Right ventricle myocardium superior (tissue), 1 donor: ENCODE measurements at places on chromosomes 4 and X. TPM values are rescaled to one million over a fixed set of nuclear protein-coding genes. Genes with fewer than 3 reads are reported as not detected.

- peak; percentile 91 for DNase-seq
These were observed at the start of gene RASL11B for GRCh38 chr4:52861879-52862616. Gene RASL11B (plus strand): TSS chr4:52862317. CDS start chr4:52862508, 191 bp downstream.

GRCh38 chr4:66048861-66049260 lies 378.6 kb upstream of the EPHA5 start:
- no peak for DNase-seq

GRCh38 chr4:37631551-37631950 lies 54.6 kb downstream of the RELL1 start:
- peak; percentile 74 for DNase-seq

DNA sequence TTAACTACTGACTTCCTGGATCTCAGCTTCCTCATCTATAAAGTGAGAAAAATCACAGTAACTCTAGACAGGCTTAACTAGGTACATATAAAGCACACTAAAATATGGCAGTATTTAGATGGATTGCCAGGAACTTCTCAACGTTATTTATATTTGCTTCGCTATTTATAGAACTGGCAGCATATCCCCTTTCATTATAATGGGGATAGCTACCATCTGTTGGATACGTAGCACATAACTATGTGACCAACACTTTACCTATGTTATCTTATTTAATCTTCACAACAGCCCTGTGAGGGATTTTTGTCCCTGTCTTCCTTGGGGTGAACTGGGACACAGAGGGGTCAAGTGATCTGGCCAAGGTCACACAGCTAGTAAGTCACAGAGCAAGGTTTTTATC lies 64.6 kb downstream of the ENPEP start:
- DNase-seq: no peak

The FMR1NB gene
- total RNA-seq: not detected

DNA sequence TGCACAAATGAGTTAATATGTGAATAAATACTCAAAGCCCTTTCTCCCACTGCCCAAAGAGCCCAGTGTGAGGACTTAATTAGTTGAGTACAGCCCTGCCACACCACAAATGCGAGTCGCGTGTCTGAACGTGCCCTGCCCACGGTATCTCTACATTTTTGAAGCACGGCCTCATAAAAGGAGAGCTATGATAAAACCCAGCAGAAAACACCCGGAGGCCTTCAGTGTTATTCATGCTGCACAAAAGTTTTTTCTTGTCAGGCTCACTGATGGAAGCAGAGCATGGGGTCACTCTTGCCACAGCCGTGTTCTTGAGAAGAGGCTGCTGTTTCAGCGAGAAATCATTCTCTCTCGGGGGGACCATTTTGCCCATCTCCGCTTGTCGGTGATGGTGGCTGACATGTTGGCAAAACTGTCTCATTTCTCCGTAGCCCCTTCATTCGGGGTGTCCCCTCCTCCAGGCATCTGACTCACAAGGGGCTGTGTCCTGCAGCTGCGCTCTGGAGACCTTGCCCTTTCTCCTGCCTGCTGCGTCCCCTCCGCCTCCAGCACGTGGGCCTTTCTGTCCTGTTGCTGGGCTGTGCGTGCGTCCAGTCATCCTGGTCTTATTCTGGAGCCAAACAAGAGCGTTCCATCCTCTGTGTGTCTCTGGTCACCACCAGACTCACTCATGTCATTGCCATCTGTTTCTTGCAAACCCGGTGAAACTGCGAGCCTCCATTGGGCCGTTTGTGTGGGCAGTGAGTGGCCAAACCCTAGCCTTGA lies 88.8 kb downstream of the SORCS2 start:
- DNase-seq: no peak

DNA sequence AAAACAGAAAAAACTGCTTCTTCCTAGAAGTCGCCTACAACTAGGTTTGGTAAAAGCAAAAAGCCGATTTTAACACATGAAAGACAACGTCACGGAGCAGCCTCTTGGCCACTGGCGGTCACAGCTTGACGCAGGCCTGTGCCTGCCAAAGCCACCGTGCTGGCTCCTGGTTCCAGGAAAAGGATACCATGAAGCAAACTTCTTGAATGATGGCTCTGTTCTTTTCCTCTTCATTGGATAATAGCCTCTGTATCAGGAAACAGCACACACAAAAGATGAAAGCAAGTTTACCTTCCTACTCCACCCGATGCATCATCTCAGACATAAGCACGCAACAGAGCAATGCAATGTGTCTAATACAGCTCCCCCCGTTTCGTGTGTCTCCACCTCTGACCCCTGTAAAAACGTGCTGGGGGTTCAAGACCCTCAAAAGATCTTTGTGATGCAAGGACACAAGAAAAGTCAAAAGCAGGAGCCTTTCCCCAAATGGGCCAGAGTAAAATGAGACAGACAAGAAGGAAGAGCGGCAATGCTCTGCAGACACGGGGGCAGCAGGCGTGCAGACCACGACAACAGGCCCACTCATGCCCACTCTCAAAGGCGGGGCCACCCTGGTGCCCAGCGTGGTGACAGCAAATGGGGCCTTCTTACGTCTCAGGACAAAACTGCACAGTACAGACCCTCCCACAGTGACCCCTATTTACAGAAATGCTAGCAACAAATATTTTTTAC lies 19.4 kb downstream of the GAK start:
- peak; percentile 19 for DNase-seq

- DNase-seq: no peak
These were observed 383.4 kb upstream of the FGF13 start for GRCh38 chrX:139094671-139095592.

DNA sequence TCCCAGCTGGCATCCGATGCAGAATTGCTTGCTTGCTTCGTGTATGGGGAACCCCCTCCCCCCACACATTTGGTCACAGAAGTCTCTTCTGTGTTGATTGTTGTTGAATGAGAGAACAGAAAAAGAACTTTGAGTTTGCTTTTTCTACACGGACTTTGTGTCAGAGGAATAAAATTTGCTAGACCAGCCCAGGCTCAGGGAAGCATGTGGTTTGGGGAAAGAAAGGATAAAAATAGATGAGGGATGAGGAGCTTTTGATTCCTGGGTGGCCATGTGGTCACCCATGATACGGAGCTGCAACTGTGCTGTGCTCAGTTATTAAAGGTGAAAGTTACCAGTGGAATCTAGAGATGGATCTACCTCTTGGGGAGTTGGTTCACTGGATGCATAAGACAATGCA lies 34.2 kb upstream of the ESX1 start:
- DNase-seq: no peak

The PPP1R2C gene
- not detected for total RNA-seq

- no peak for DNase-seq
These were observed 57.2 kb downstream of the CPZ start for GRCh38 chr4:8649631-8650361.

DNA sequence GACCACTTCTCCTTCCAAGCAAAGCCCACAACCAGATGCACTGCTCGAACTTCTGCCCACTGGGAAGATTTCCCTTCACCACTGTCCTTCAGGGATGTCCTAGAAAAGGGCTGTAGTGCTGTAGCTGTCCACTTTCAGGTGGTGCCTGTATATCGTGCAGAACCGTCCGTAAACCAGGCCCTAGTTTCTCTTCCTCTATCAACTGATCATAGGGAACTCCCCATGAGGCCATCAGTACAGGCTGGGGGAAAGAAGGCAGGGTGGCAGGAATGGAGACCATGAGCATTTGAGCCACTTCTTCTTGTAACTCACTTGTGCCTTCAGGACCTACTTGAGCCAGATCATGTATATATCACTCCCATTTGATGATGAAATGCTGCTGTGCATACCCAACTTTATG lies 57.3 kb upstream of the FAM9B start:
- no peak for DNase-seq

The CFP gene
- total RNA-seq: 2.6 TPM

The EREG gene
- total RNA-seq: not detected

The ADAMTS3 gene
- 0.27 TPM for total RNA-seq

DNA sequence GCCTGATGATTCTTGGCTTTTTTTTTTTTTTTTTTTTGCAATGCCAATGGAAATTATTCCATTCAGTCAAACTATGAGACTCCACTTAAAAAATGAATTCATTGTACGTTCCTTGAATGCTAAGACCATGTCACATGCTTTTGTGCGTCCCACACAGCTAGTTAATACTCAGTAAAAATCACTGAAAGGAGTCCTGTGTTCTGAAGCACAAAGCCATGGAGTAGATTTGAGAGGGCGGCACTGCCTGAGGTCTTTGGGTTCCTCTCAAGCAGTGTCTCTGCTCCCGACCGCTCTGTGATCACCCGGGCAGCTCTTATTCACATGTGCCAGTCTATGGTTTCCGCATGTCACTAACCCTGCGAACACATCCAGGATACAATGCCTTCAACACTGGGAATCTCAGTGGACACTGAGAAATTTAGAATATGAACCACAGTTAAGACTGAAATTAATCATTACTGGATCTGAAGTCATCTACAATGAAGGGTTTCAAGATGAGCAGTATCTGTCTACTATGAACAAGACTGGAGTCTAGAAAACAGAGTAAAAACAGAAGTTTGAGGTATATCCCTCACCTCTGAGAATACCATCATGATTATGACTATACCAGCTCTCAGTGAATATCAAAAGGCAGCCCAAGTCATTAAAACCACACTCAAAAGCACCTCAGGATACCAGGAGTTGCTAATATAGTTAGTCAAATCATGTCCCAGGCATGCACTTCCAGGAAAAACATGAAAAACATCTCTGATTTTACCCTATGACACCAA lies 193.0 kb downstream of the MGST2 start:
- no peak for DNase-seq

The NKAP gene
- 3.6 TPM for total RNA-seq

DNA sequence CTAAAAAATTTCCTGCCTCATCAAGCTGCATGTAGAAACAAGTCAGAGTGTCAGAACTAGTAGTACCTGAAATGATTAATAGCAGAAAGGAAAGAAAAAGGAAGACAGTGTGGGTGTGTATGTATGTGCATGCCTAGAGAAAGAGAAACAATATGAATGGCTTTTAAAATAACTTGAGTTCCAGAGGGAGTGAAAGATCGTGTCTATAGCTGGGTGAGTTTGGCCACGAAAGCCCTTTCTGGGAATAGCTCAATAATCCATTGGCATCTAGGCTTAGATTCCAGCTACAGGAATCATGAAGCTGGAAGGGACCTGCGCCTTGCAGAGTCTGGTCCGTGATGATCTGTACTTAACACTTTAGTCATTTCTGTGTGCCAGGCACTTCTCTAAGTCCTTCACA lies 195.6 kb downstream of the RAPGEF2 start:
- DNase-seq: no peak

- DNase-seq: no peak
These were observed 97.1 kb upstream of the MAML3 start for GRCh38 chr4:140250989-140251552.

The N4BP2 gene
- 3.9 TPM for total RNA-seq

The SLC6A14 gene
- not detected for total RNA-seq

GRCh38 chrX:19875050-19875431 lies 12.4 kb downstream of the SH3KBP1 start:
- peak; percentile 29 for DNase-seq

GRCh38 chr4:153061971-153062370 lies 125.8 kb downstream of the FHDC1 start:
- DNase-seq: no peak

The INPP4B gene
- 10.7 TPM for total RNA-seq

GRCh38 chrX:151099001-151099400 lies 77.4 kb upstream of the GPR50 start:
- no peak for DNase-seq

GRCh38 chrX:431056-431455 lies 44.3 kb upstream of the PPP2R3B start:
- DNase-seq: no peak

The FGF16 gene
- not detected for total RNA-seq

The HTRA3 gene
- total RNA-seq: 123 TPM

GRCh38 chrX:3435057-3435456 lies 88.6 kb upstream of the MXRA5 start:
- no peak for DNase-seq

- no peak for DNase-seq
These were observed 77.0 kb upstream of the SPRY1 start for GRCh38 chr4:123319639-123320038.

DNA sequence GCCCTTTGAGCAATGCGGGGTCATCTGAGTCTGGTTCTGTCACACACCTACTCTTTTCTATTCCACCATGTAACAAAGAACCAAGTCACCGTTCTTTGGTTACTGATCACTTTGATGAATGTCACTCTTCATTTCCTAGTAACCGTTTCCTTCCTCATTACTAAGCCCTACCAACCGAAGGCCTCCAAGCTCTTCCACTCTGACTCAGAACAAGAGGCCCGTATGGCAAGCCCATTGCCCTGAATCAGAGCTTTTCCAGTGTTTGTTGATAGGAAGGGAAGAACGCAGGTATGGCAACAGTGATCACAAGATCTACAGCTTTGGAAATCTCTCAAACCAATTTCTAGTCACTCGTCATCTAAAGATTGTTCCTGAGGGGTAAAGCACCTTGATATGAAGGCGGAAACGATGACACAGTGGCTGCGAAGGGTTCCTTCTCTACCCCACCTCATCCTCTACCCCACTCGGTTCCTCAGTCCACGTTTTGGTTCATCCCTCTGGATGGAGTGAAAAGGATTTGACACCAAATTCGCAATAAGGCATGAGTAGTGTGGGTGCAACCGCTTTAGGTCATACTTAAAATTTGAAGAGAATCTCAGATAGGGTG lies 28.0 kb upstream of the CD40LG start:
- DNase-seq: no peak

- DNase-seq: no peak
These were observed 143.5 kb downstream of the QDPR start for GRCh38 chr4:17368408-17368807.

The FOXP3 gene
- not detected for total RNA-seq

GRCh38 chrX:11196476-11196875 lies 85.3 kb downstream of the HCCS start:
- no peak for DNase-seq

DNA sequence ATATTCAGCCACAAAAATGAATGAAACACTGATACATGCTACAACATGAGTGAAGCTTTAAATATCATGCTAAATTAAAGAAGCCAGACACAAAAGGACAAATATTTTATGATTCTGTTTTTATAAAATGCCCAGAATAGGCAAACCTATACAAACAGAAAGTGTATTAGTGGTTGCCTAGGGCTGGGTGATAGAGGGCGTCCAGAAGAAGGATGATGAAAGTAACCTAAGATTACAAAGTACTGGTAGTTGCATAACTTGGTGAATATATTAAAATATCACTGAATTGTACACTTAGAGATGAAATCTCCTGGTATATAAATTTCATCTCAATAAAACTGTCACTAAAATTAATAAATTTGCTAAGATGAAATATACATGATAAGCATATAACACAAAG lies 67.5 kb downstream of the FBXW7 start:
- DNase-seq: no peak

DNA sequence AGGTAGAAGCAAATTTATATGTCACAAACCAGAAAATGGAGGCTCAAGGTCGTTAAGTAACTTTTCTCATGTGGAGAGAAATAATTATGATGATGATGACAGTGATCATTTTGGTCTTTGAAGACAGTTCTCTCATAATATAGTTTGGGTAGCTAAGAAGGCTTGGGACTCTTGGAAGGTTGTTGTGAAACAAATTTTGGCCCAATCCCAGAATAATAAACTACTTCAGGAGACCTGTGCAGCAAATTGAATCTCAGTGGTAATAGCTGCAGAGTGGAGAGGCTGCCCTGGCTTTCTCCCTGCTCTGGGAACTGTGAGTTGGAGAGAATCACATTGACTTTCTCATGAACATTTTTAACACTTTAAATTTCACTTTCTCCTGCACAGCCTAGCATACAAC lies 217.2 kb upstream of the BOD1L1 start:
- no peak for DNase-seq

GRCh38 chrX:38175139-38175538 lies 45.5 kb downstream of the SRPX start:
- no peak for DNase-seq

- no peak for DNase-seq
These were observed 55.3 kb downstream of the MBNL3 start for GRCh38 chrX:132433551-132433950.

The F8A3 gene
- not detected for total RNA-seq
